ENCODE measurements at places on chromosomes 5 and 9. TPM values are rescaled to one million over a fixed set of nuclear protein-coding genes. Genes with fewer than 3 reads are reported as not detected.
A peak's percentile ranks its signal among the peaks of the same experiment; 100 is the strongest.

The SH3RF2 gene
- total RNA-seq: 48.4 TPM

DNA sequence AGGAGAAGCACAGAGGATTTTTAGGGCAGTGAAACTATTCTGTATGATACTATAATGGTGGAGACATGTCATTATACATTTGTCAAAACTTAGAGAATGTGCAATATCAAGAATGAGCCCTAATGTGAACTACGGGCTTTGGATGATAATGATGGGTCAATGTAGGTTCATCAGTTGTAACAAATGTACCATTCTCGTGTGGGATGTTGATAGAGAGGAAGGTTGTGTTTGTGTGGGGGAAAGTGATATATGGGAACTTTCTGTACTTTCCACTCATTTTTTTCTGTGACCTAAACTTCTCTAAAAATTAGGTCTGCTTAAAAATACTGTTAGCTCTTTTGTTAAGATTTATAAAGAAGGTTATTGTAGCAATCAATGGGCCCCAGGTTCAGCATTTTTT is 138.9 kb downstream of the SPATA31D1 start:
- H3K36me3 ChIP-seq: no peaks in the 10 kb centered on the region
- H3K4me1 ChIP-seq: no peaks in the 10 kb centered on the region
- no peak overlapping the region for H3K27ac ChIP-seq

The CLK4 gene
- total RNA-seq: 31.9 TPM

- H3K36me3 ChIP-seq: no peaks in the 10 kb centered on the region
- H3K4me3 ChIP-seq: no peak overlapping the region
Measured at GRCh38 chr9:127796225-127796813, 6.4 kb upstream of the FPGS start.

The CMBL gene
- 5.9 TPM for total RNA-seq

DNA sequence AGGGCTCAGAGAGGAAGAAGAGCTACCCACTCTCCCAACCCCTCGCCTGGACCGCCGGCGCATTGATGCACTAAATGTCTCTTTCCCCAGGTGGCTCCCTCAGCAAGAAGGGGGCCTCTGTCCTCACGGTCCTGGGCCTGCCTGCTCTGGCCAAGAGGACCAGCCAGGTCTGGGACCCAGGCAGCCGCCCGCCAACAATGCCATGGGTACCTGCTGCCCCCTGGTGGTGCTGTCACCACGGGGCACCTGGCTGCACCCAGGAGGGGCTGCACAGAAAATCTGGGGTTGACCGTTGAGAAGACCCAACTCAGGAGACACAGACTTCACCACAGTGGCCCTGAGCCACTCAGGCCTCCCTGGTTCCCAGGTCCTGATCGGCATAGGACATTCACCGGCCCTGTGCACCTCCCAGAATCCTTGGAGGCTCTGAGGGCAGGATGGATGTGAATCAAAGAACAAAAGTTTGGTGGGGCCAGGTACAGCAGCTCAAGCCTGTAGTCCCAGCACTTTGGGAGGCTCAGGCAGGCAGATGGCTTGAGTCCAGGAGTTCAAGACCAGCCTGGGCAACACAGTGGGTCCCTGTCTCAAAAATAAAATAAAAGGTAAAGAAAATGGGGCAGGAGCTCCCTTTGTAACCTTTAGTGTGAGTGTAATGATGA is 2.4 kb upstream of the VAV2 start:
- no peak overlapping the region for H3K4me3 ChIP-seq
- peak overlapping the region; percentile 88 for H3K27ac ChIP-seq
- H3K36me3 ChIP-seq: no peaks in the 10 kb centered on the region
- no peak for DNase-seq

DNA sequence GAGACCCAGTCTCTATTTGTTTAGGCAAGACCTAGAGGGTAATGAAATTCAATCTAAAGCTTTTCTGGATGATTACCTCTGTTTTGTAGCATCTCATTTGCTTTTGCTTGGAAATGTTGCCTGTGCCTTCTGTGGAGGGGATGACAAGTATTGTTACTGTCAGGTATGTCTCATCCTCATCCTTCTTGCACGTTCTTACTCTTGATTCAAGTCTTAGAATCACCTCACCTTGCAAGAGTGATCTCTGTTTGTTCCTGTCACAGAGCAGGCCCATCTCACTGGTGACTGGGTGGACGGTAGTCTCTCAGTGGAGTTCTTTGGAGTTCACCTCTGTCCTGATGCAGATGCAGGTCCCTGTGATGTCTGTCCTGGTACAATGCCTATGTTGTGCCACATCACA is 33.5 kb downstream of the MCCC2 start:
- H3K4me3 ChIP-seq: no peak overlapping the region
- no peaks in the 10 kb centered on the region for H3K4me1 ChIP-seq
- peaks cover 6% of the 10 kb centered on the region for H3K36me3 ChIP-seq
- DNase-seq: no peak

- H3K4me1 ChIP-seq: no peaks in the 10 kb centered on the region
- no peaks in the 10 kb centered on the region for H3K36me3 ChIP-seq
- no peak overlapping the region for H3K27ac ChIP-seq
- H3K27me3 ChIP-seq: no peaks in the 10 kb centered on the region
Measured at GRCh38 chr5:94503677-94504076, 114.7 kb downstream of the KIAA0825 start.

The SPINK1 gene
- not detected for total RNA-seq

DNA sequence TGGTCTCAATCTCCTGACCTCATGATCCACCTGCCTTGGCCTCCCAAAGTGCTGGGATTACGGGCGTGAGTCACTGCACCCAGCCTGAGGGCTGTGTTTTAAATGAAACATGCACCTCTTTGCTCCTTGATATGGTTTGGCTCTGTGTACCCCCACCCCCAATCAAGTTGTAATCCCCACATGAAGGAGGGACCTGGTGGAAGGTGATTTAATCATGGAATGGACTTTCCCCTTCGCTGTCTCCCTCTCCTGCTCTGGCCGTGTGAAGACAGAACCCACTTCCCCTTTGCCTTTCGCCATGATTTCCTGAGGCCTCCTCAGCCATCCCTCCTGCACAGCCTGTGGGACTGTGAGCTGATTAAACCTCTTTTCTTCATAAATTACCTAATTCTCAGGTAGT is 12.5 kb upstream of the NOTCH1 start:
- H3K4me3 ChIP-seq: no peak overlapping the region
- peaks cover 20% of the 10 kb centered on the region for H3K4me1 ChIP-seq
- peak overlapping the region; percentile 34 for H3K27ac ChIP-seq
- H3K36me3 ChIP-seq: no peaks in the 10 kb centered on the region

DNA sequence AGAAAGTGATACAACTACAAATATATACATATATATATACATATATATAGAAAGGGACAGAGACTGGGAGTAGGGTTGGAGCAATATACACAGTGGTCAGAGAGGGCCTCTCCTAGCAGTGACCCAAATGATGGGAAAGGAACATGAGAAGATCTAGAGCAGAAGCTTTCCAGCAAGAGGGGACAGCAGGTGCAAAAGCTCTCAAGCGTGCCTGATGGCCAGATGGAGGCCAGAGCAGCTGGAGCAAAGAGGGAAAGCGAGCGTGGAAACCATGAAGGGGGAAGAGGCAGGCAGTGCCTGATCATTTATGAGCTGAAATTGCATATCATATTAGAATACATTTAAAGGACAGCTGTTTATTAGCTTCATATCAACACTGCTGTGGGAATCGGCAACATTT is 7.6 kb upstream of the GRPEL2 start:
- DNase-seq: no peak
- H3K27me3 ChIP-seq: no peaks in the 10 kb centered on the region
- H3K4me3 ChIP-seq: no peak overlapping the region
- H3K4me1 ChIP-seq: no peaks in the 10 kb centered on the region
- no peak overlapping the region for H3K27ac ChIP-seq

DNA sequence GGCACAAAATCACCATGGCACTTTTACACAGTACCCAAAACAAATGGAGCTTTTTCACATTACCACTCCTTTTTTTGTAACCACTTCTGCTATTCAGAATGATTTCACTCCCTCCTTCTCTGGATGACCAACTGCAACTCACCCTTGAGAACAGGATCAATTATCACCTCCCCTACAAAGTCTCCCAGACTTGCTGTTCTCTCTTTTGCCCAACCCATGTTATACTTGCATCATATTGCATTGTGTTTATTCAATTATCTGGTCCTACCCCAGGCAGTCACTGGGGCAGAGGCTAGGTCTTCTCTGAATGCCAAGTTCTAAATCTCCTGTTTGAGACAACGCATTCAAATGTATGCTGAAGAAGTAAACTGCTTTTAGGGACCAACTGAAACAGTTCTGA is 96.0 kb downstream of the GPR21 start:
- no peak overlapping the region for H3K4me3 ChIP-seq
- H3K4me1 ChIP-seq: no peaks in the 10 kb centered on the region
- no peaks in the 10 kb centered on the region for H3K27me3 ChIP-seq

DNA sequence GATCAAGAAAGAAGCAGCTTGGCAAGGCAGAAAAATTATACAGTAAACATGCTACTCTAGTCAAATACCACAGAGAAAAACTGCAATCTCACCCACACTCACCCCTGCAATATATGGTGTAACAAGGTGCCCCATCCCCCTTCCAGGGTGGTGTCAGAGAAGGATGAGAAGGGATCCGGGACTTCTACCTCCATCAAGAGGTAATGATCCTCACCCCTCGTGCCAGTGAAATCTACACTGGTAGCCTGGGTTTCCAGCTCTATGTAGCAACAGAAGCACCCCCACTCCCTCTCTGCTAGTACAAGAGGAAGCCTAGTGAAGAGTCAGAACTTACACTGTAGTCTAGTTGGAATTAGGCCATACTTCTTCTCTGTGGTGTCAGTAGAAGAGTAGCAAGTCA is 18.9 kb downstream of the SLCO4C1 start:
- H3K36me3 ChIP-seq: no peaks in the 10 kb centered on the region
- DNase-seq: no peak
- H3K4me3 ChIP-seq: no peak overlapping the region
- no peaks in the 10 kb centered on the region for H3K4me1 ChIP-seq
- no peaks in the 10 kb centered on the region for H3K27me3 ChIP-seq

- H3K27ac ChIP-seq: no peak overlapping the region
- no peaks in the 10 kb centered on the region for H3K36me3 ChIP-seq
- no peak overlapping the region for H3K4me3 ChIP-seq
- H3K27me3 ChIP-seq: no peaks in the 10 kb centered on the region
Measured at GRCh38 chr9:88645879-88646199, 110.9 kb downstream of the NXNL2 start.

GRCh38 chr5:72511774-72512592 is 4.8 kb upstream of the ZNF366 start:
- DNase-seq: peak; percentile 64
- peaks cover 16% of the 10 kb centered on the region for H3K4me1 ChIP-seq
- no peak overlapping the region for H3K27ac ChIP-seq
- no peak overlapping the region for H3K4me3 ChIP-seq
- H3K36me3 ChIP-seq: no peaks in the 10 kb centered on the region

- DNase-seq: no peak
- H3K36me3 ChIP-seq: no peaks in the 10 kb centered on the region
- no peak overlapping the region for H3K4me3 ChIP-seq
- H3K27ac ChIP-seq: no peak overlapping the region
Measured at GRCh38 chr5:111310711-111311620, 86.8 kb downstream of the CAMK4 start.

- DNase-seq: no peak
- peak overlapping the region; percentile 99 for H3K27ac ChIP-seq
- peaks cover 76% of the 10 kb centered on the region for H3K4me1 ChIP-seq
- H3K4me3 ChIP-seq: no peak overlapping the region
- H3K36me3 ChIP-seq: no peaks in the 10 kb centered on the region
Measured at GRCh38 chr9:129480227-129480626, 140.7 kb downstream of the C9orf50 start.

GRCh38 chr5:35182910-35183535 is 47.3 kb downstream of the PRLR start:
- DNase-seq: no peak
- no peak overlapping the region for H3K4me3 ChIP-seq
- H3K36me3 ChIP-seq: no peaks in the 10 kb centered on the region
- H3K27ac ChIP-seq: no peak overlapping the region

DNA sequence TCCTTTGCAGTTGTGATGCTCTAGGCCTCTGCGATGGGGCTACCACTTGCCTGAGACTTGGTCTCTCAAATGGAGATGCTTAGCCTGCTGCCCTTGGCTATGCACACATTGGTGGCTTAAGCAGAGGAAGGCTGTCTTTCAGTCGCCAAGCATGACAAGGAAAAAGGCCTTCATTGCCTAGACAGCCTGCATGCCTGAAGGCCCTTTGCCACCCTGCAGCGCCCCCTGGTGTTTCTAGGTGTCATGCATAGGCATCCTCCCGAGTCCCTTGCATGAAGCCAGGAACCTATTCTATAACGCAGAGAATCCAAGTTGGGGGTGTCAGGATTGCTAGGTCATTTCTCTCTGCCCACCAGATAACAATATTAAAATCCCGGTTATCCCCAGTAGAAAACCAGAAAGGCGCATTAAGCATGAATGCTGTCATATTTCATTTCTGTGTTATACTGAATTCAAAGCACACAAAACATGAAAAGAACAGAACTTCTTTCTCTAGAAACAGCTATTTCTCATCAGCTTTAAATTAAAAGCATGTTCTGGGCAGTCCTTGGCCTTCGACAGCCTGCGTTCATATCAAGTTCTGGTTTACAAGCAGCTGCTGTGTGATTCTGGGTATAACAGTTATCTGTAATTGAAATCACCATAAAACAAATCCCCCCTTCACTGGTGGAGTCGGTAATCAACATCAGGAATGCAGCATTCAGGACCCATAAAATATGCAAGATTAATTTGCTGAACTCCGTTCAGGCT is 59.7 kb upstream of the TRPC7 start:
- no peak overlapping the region for H3K27ac ChIP-seq
- no peaks in the 10 kb centered on the region for H3K27me3 ChIP-seq
- no peaks in the 10 kb centered on the region for H3K36me3 ChIP-seq
- no peak for DNase-seq

DNA sequence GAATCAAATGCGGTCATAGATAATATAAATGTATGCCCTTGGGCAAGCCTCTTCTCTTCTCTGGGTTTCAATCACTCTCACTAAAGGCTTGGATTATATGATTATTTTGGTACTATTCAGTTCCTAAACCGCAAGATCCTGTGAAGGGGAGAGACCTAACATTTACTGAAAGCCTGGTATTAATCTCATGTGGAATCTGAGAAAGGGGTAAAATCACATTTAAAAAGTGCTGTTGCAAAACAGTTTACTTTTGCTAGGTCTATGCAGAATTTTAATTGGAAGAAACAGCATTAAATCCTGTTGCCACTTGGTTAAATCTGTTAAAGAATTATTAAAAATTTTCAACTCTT is 50.7 kb downstream of the SLC44A1 start:
- H3K36me3 ChIP-seq: no peaks in the 10 kb centered on the region
- no peak overlapping the region for H3K27ac ChIP-seq
- no peak overlapping the region for H3K4me3 ChIP-seq
